ENCODE measurements at places on chromosomes 2 and 18. TPM values are rescaled to one million over a fixed set of nuclear protein-coding genes. Genes with fewer than 3 reads are reported as not detected.

CROCC2 gene
- not detected for total RNA-seq

DNA sequence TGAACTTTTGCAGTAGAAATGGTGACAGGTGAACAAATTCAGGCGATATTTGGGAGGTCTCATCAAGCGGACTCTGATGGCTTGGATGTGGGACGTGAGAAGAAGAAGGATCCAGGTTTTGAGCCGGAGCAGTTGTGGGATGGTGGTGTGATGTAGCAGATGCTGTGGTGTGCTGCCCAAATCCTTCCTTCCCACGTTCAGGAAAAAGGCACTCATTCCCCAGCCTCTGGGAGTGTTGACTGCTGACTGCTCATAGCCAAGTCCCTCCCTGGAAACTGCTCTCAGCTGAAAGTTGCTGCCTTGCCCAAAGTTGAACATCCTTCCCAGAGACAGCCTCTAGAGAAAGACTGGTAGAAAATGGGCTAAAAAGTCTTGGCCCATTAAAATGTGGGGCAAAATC lies 890.3 kb upstream of the ACVR2A start:
- no peaks in the 10 kb centered on the region for H3K27me3 ChIP-seq
- no peak overlapping the region for H3K4me3 ChIP-seq
- H3K27ac ChIP-seq = no peak overlapping the region
- no peak for DNase-seq
- H3K4me1 ChIP-seq = no peaks in the 10 kb centered on the region
- no peaks in the 10 kb centered on the region for H3K36me3 ChIP-seq

TUBA3E gene
- total RNA-seq = 9.5 TPM

- H3K36me3 ChIP-seq = no peaks in the 10 kb centered on the region
- H3K4me1 ChIP-seq = no peaks in the 10 kb centered on the region
- no peak for DNase-seq
- H3K4me3 ChIP-seq = no peak overlapping the region
- H3K27me3 ChIP-seq = no peaks in the 10 kb centered on the region
Observed at GRCh38 chr18:68847219-68847837, 49.4 kb downstream of the CCDC102B start.
